DMS79 (cell line): ENCODE measurements at places on chromosomes 6 and 20.

GRCh38 chr20:53332022-53332837, 261.4 kb downstream of the ZNF217 start:
- DNase-seq: no peak

- peak; percentile 81 for DNase-seq
Observed at GRCh38 chr6:20712011-20712410, 177.8 kb downstream of the CDKAL1 start.

DNA sequence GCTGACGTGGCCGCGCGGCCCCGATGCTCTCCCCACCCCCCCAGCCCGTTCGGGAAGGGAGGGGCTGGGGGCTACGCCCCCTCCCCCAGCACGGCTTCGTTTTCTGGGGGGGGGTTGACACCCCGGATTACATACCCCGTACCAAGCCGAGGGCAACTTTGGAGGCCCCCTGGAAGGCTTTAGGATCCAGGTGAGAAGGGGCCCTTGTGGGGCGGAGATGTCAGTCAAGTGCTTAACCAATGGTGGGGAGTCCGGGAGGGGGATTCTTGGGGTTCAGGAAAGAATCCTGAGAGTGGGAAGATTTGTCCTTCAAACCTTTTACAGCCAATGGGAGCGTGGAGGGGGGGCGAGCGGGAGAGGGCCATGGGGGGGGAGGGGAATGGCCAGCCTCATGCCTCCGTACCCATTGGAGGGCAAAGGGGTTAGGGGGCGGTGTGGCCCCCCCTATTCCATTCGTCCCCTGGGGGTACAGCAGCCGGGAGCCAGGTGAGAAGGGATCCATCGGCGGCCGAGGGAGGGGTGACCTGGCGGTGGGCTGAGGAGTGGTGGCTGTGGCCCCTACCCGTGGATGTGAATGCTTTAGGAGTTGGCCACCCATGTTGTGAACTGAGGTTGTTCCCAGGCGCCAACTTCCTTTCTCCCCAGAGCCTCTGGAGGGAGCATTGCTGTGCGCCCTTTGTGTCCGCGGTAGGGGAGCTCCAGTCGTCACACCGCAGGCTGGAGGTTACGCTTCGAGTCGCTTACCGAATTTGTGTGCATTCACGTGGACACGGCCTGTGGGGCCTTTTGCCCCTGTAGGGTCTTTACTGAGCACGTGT, 682 bp downstream of the BRD2 start:
- DNase-seq: peak; percentile 83

DNA sequence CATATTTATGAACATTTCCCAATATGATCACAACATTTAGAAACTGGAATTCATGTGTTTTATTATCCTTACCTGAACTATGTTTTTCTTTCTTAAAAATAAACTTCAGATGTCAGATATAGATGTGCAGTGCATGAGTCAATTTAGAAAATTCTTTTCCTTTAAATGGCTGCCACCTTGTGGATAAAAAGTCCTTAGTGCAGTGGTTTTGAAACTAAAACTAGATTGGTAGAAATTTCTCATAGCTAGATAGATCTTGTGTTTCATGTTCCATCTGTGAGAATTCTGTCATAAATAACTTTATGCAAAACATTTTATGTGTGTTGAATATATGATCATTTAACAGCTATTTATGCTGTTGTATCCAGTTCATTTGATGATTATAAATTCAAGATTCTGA, 134.9 kb downstream of the KLHL32 start:
- no peak for DNase-seq

DNA sequence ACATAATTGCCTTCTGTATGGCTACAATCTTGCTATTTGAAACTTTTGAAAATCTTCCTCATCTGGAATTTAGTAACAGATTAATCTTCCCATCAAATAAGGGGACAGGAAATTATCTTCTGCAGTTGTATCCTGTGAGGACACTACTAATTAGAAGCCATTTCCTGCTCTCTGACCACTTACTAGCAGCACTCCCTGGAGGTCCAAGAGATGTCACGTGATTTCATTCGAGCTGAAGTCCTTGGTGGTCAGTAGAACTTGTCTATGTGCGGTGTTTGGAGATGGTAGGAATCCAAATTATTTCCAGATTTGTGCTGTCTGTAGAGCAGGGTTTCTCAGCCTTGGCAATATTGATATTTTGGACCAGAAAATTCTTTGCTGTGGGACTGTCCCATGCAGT, 202.5 kb downstream of the TFAP2B start:
- DNase-seq: no peak

- DNase-seq: no peak
Observed at GRCh38 chr6:163705923-163706322, 291.4 kb downstream of the QKI start.

DNA sequence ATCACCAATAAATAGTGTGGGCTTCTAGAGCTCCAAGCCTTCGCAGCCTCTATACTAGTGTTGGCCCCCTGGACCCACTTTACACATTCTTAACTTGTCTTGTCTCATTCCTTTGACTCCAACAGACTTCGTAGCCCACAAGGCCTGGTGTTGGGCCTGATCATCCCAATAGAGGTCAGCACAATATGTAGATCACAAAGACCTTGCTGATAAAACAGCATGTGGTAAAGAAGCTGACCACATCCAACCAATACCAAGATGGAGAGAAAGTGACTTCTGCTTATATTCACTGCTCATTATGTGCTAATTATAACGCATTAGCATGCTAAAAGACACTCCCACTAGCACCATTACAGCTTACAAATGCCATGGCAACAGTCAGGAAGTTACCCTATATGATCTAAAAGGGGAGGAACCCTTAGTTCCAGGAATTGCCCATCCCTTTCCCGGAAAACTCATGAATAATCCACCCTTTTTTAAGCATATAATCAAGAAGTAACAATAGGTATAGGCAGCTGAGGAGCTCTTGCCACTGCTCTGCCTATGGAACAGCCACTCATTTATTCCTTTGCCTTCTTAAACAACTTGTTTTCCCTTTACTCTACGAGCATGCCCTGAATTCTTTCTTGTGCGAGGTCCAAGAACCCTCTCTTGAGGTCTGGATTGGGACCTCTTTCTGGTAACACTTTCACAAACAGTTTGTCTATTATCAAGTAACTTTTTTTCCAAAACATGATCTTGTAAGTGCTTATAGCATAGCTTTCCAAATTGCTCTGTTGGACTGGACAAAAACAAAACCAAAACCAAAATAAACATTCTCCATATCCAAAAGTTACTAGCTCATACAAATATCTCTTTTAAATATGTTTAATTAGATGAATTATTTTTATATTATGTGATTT, 54.6 kb upstream of the ECHDC1 start:
- DNase-seq: no peak
